ENCODE measurements at places on chromosomes 16 and 17.

DNA sequence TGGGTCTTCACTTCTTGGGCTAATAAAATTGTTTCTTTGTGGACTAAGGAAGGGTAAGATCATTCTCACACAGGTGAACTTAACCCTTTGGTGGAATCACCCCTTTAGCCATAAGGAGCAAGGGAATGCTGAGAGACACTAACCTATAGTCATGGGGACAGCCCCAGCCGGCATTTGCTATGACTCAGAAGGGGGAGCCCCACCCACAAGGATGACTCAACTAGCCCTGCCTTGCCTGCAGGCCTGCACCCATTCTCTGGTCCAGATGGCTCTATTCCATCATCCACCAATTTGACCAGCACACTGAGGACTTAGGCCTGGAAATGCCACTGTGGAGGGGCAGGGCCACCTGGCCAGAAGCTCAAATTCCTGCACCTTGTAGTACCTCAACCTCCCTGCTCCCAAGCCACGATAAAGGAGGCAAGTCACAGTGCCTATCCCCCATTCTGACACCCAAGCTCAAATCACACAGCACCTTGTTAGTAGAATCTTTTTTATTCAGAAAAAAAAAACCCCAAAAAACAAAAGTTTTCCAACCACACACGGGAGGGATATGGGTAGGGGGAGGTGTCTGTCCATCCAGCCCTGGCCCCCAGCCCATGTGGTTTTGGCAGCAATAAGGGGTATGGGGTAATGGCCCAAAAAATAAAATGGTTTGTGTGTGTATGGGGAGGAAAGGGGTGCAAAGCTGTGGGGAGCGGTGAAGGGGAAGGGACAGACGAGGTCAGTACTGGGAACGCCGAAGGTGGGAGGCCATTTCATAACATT, 3.0 kb downstream of the PFN1 start:
- peak; percentile 90 for DNase-seq

DNA sequence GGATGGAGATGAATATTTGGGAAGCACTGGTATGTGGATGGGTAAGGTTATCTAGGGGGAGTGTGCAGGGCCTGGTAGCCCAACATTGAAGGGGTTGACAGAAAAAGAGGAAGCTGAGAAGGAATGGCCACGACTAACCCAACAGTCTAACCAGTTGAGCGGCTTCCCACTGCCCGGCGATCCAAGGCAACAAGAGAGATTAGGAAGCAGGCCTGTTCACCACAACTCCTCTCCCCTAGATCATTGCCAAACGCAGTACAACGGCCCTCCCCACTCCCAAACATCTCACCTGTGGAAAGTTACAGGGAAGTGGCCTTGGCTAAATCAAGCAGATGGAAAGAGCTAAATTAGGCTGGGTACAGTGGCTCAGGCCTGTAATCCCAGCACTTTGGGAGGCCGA, 11.2 kb upstream of the RANGRF start:
- DNase-seq: no peak

GRCh38 chr17:28487881-28488532, 14.6 kb downstream of the SLC13A2 start:
- DNase-seq: no peak

DNA sequence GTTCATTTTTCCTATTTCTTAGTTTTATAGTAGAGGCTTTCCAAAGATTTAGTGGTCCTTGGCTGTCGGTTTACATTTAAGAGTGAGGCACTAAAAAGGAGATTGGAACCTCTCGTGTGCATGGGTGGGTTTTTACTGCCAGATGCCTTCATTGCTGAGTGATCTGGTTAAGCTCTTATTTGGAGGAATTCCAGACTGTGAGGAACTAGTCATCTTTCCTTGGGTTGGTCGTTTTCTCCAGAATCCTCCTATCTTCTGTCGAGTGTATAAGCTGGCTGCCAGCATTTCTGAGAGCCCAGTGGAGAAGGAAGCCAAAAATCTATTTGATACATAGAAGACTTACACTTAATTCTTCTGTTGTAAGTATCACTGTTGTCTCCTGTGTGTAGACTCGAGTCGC, 22.6 kb downstream of the IST1 start:
- peak; percentile 61 for DNase-seq

DNA sequence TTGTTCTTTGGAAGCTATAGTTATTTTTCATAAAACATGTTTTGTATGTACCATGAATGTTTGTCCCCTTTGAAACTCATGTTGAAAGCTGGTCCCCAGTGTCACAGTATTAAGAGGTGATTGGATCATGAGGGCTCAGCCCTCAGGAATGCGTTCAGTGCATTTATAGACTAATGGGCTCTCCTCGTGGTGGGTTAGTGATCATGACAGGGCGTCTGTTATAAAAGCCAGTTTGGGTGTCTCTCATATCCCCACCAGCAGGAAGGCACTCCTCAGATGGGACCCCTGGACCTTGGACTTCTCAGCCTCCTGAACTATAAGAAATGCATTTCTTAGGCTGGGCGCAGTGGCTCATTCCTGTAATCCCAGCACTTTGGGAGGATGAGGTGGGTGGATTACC, 10.4 kb downstream of the BANP start:
- peak; percentile 34 for DNase-seq

- peak; percentile 62 for DNase-seq
Observed at GRCh38 chr16:83933885-83934683, 19.0 kb upstream of the OSGIN1 start.

DNA sequence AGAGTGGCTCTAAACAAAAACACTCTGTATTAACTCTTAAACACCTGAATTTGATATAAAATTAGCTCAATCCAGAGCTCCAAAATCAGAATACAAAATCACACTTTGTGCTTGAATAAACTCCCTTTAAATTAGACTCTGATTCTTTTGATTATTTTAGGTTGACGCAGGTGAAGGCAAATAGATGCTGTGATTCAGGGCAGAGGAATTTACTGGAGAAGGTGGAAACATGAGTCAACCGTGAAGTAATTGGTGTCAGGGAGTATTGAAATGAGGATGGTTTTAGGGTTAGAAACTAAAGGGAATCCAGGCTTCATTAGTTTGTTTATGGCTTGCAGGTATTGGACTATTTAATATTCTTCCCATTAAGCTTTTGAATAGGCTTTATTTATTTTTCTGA, 37.1 kb upstream of the TEKT1 start:
- DNase-seq: no peak

DNA sequence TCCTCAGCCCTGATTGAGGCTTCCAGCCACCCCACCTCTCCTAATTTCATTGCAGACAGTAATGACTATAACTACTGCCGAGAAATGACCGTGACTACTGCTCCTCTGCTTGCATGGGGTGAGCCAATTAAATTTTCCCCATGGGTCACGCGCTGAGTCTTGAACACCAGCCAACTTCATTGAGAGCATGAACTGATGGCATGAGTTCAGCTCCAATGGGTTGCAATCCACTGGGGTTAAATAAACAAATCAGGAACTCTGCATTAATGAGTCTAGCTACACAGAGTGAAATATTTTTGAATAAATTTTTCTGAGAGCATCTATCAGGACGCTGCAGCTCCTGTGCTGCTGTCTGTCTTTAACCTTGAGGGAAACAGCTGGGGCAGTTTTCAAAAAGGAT, 61.6 kb upstream of the CLEC3A start:
- DNase-seq: no peak

- DNase-seq: peak; percentile 95
Observed at GRCh38 chr17:27559506-27560481, 71.2 kb upstream of the LGALS9 start.

- DNase-seq: no peak
Observed at GRCh38 chr17:69947027-69947759, 127.8 kb upstream of the KCNJ16 start.

GRCh38 chr16:55698946-55699345, 43.2 kb downstream of the SLC6A2 start:
- DNase-seq: no peak

DNA sequence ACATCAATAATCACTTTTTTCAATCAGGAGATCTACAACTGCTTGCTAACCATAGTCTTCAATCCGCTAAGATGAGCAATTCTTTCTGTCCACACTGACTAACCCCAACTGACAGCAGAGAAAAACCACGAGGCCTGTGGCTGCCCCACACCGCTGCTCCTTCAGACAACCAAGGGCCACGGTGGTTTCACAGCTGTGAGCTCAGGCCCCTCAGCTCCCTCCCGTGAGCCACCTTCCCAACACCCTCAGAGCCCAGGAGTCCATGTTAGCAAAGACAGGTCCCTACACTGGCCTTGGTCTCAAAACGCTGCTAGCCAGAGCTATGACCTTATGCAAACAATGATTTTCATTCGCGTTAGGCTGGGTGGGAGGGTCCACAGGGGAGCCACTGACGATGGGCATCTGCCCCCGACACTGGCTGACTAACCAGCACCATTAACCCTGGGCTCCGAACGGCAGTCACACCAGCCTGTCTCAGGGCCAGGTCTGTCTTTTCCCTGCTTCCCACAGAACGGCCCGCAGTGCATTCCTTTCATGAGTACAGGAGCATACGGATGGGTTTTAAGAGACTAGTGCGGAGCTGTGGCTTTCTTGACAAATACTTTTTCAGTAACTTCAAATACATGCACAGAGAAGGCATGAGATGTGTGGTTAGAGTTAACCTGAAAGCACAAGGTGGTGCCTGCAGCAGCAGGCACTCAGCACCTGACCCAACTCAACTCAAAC, 67.3 kb downstream of the ANKRD11 start:
- peak; percentile 66 for DNase-seq

DNA sequence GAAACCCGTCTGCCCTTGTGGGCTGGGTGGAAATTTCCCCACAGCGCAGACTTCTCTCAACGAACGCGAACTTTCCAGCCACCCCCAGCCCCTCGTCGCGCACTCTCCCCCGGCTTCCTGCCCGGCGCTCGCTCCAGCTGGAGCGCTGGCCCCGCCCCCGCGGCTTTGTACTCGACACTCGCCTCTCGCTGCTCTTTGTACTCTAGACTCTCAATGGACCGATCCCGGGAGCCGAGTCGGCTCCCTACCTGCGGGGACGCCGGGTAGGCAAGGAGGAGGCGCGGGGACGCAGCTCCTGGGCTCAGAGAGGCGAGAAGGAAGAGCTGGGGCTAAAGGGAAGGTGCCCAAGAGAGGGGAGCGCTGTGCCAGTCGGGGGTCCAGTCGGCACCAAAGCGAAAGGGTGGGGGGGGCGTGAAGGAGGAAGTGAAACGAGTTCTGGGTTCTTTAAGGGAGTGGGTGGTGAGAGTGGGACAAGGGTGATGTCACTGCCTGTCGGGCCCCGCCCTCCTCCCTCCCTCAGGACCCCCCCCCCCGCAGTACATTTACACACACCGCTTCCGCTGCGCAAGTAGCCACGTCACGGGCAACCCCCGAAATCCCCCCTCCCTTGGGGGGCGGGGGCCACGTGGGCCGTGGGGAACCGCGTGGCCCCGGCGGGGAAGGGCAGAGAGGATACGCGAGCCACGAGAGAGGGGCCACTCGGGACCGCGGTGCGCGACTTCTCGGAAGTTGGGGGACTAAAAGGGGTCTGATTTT, 9.7 kb downstream of the KDM6B start:
- peak; percentile 80 for DNase-seq

DNA sequence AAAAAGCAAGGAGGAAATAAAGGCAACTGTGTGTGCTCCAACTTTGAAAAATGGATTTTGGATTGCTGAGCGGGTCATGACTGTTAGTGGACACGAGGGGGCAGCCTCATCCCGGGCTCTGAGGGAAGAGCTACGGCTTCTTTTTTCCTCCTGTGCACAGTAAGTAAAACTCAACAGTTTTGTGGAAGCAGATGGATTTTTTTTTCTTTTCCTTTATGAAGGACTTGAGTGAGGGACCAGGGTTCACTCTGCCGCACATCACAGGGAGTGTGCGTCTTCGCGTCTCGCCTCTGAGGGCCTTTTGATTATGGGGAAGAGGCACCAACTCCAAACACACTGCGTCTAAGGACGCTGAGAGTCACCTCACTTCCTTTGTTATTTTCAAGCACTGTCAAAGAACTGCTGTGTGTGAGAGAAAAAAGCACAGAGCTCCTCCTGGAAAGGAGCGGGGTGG, 80.3 kb upstream of the GOT2 start:
- DNase-seq: peak; percentile 50

- no peak for DNase-seq
Observed at GRCh38 chr17:6085812-6086211, 15.6 kb downstream of the WSCD1 start.

GRCh38 chr17:16465861-16466338, 26.1 kb downstream of the LRRC75A start:
- DNase-seq: no peak
